ENCODE measurements at places on chromosomes 2 and 18.
A peak's percentile ranks its signal among the peaks of the same experiment; 100 is the strongest.

DNA sequence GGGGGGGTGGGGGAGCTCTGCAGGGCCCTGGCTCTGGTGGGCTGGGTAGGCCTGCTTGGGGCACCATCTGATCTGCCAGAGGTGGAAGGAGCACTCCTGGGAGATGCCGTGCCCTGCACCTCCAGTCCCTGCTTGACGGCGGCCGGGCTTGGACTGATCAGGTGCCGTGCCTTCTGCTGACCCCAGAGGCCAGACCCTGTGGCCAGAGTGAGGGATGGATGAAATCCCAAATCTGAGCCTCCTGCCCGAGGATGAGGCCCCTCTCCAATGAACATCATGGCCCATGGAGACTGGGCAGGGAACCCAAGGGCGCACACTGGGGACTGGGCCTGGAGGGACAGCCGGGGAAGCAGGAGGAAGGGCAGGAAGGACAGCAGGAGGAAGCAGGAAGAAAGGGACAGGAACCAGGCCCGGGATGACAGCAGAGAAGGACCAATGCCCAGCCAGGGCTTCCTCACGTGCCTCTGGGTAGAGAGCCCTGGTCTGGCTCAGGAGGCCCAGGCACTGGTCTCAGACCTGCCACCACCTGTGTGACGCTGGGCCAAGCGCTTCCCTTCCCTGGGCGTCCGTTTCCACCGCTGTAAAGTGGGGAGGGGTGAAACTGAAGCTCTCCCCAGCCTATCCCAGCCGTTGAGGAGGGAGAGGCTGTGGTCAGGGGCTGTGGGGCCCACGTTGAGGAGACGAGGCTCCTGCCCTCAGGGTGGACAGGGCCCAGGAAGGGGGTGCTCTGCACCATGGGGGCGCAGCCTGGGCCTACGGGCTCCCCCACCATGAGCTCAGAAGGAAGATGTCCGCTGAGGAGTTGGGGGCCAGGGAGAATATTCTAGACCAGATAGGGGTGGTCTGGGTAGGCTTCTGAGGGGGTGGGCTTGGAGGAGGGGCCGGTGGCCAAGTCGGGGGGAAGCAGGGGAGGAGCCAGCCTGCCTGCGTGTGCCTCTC is 1.0 kb upstream of the GPR35 start:
- no peak for DNase-seq

DNA sequence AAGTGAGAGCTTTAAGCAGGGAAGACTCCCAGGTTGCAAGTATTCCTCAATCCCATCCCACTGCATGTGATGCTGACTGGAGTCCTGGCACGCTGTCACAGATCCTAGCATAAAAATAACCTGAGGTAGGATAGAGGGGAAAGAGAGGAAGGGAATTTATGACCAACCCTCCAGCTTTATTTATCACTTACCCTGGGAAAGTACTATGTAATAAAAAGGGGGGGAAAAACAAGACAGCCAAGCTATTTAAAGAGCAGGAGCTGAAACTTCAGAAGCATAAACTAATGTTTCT is 122.2 kb downstream of the SLC8A1 start:
- no peak for DNase-seq

- no peak for DNase-seq
Observed at GRCh38 chr2:207164006-207164831, 1.5 kb downstream of the KLF7 start.

GRCh38 chr2:218010140-218010983 is 7.6 kb upstream of the TNS1 start:
- DNase-seq: peak; percentile 7

GRCh38 chr2:158835431-158835830 is 40.3 kb downstream of the DAPL1 start:
- DNase-seq: no peak

DNA sequence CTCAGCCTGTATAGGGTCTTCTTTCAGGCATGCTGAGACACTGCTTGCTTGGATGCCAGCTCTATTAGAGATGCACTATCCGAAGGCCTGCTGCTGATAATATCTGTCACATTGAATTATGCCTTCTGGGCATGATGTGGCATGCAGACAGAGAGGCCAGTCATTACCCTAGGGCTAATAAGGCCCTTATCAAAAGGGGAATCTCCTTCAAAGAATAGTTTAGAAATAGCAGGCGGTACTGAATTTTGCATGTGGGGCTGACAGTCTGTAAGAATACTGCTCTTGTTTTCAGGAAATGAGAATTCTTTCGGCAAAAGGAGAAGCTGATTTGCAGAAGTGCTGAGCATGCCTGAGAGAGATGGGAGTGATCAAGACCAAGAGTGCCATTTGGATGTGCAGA is 13.1 kb upstream of the LHCGR start:
- DNase-seq: no peak

GRCh38 chr2:220458051-220458450 is 830.6 kb downstream of the SLC4A3 start:
- no peak for DNase-seq

GRCh38 chr2:208985644-208986043 is 438.2 kb upstream of the MAP2 start:
- DNase-seq: no peak

GRCh38 chr2:68742626-68743415 is 8.2 kb downstream of the ARHGAP25 start:
- DNase-seq: no peak

- DNase-seq: peak; percentile 23
Observed at GRCh38 chr2:128178650-128179460, 87.9 kb downstream of the UGGT1 start.

DNA sequence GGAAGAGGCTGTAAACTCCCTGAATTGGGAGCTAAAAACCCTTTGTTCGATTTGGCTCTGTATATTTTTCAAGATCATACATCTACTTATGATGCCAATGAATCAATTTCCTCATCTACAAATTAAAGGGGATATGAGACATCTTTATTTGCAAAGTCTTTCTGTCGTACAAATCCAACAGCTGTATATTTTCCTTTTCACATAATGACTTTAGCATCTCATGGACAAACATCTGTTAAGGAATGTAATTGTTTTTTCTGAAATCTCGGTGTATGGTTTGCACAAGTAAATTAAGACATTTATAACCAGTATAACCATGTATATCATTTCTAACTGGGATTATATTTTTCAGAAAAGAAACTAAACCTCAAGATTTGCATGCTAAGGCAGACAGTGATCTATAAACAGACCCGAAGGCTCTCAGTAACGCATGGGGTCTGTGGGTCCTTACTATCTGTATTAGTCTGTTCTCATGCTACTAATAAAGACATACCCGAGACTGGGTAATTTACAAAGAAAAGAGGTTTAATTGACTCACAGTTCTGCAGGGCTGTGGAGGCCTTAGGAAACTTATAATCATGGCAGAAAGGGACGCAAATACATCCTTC is 130.8 kb downstream of the SLC8A1 start:
- no peak for DNase-seq

- DNase-seq: no peak
Observed at GRCh38 chr2:10934979-10935350, 23.2 kb downstream of the KCNF1 start.

DNA sequence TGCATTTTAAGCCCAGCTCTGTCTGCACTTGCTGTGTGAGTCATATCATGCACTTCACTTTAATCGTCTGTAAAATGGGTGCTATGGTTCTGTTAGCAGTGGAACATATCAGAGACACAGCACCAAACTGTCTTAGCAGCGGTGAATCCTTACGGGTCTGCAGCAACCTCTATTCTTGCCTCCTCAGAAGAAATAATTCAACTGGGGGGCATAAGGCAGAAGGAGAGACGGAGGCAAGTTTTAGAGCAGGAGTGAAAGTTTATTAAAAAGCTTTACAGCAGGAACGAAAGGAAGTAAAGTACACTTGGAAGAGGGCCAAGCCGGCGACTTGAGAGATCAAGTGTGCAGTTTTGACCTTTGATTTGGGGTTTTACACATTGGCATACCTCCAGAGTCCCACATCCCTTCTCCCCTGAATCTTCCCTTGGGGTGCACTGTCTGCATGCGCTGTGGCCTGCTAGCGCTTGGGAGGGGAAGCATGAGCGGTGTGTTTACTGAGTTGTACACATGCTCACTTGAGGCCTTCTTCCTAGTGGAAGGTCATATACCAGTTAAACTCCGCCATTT is 109.8 kb downstream of the DDX1 start:
- no peak for DNase-seq

DNA sequence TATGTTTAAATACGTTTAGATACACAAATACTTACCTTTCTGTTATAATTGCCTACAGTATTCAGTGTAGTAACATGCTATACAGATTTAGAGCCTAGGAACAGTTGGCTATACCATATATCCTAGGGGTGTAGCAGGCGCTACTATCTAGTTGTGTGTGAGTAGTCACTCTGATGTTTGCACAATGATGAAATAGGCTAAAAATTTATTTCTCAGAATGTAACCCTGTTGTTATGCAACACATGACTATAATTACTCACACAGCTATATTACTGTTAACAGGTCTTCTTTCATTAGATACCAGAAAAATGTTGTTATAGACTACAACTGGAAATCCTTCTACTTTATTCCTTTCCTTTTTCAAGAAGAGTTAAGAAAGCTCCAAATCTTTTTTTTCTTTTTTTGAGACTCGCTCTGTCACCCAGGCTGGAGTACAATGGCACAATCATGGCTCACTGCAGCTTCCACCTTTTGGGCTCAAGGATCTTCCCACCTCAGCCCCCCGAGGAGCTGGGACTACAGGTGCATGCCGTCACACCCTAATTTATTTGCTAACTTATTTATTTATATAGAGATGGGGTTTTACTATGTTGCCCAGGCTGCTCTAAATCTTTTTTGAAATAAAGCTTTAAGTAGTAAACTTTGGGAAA is 48.5 kb downstream of the C2orf74 start:
- no peak for DNase-seq

- no peak for DNase-seq
Observed at GRCh38 chr2:206160807-206161179, 1.1 kb downstream of the EEF1B2 start.

- DNase-seq: no peak
Observed at GRCh38 chr2:136065384-136065783, 52.6 kb downstream of the CXCR4 start.

- no peak for DNase-seq
Observed at GRCh38 chr2:201969241-201969937, 64.3 kb upstream of the FZD7 start.

DNA sequence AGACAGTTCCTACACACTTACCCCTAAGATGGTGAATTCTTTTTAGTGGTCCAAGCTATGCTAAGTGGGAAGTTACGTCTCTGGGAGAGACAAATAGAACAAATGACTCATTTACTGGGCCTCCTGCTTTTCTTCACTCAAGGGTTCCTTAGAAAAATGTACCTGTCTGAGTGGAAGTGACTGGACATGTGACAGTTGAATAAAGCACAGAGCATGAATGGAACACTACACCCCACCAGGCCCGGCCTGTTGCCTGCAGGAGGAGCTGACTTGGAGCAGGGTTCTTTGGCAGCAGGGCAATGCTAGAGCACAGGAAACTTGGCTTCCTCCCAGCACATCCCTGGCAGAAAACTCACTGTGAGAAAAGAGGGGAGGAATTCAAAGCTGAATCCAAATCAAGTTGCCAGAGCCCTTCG is 451.0 kb upstream of the SETBP1 start:
- DNase-seq: no peak

- DNase-seq: no peak
Observed at GRCh38 chr2:37287966-37288365, 36.7 kb downstream of the PRKD3 start.

DNA sequence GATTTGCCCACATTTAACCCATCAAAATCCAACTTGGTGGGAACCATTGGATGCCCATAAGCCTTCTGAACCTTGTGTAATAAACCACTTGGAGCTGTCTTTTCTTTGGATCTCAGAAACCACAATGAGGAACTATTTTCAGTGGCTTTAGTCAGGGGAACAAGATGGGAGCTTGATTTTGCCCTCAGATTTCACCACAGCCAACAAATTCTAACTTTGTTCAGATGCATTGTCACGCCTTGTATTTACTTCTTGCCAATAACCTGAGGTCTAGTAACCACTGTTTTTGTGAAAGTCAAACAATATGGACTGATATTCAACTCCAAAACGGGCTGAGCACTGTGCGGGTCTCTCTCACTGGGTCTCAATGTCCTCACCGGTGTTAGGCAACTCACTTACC is 508.2 kb downstream of the TNS1 start:
- no peak for DNase-seq

DNA sequence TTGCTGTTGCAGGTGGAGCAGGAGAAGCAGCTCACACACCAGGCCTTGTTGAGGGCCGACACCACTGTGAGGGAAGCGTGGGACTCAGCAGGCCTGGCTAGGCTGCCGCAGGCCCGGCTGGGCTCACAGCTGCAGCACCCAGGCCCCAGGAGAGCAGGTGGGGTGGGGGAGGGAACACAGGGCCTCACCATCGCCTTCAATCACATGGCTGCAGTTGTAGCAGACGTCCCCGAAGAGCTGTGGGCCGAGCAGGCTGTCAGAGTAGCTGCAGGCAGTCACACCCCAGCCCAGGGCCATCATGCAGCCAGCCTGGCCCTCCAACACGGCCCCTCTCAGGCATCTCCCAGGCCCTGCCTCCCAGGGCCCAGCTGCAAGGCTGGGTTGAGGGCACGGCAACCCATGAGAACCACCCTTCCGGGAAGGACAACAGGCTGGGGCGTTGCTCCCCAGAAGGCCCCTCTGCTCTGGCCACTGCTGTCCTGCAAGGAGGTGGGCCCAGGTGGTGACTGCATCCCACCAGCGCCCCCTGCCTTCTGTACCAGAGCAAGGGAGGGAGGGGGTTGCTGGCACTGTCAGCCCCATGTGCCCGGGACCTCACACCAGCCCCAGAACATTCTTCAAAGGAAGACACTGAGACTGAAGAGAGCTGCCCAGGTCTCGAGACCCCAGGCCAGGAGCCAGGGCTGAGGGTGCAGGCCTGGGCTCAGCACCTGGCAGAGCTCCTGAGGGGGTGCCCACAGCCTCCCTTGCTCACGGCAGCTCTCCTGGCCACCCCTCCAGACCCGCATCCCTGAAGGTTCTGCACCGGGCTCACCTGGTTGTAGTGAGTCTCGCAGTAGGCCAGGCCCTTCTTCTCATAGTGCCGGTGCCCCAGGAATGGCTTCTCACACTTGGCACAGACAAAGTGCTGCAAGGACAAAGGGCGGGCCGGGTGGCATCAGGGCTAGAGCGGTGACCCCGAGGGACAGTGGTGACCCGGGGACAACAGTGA is 5.6 kb upstream of the GPR17 start:
- DNase-seq: no peak

GRCh38 chr2:8144785-8145184 is 537.1 kb upstream of the ID2 start:
- DNase-seq: no peak

- DNase-seq: no peak
Observed at GRCh38 chr2:146079216-146079615, 1559.3 kb upstream of the ZEB2 start.

DNA sequence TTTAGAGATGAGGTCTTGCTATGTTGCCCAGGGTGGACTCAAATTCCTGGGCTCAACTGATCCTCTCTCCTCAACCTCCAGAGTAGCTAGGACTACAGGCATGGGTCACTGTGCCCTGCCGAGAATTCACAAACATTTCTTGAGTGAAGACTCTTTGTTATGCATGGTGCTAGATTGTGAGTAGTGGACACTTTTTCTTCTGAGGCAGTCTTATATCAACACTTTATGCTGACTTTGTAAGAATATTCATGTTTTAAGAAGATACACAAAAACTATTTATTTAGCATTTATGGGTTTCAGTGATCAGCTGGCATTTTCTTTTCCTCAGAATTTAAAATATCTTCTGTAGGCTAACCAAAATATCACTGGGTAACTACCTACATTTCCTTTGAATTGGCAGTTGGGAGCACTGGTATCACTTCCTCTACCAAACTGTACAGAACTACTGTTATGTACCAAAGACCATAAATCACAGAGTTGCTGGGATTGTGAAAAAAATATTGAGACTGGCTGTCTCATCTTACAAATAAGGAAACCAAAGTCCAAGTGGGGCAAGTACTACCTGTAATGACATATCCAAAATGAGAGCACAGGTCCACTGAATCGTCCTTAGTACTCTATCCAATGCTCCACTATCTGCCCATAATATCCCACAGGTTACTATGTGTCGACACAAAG is 34.0 kb downstream of the DOCK10 start:
- DNase-seq: no peak

All from central memory CD4-positive, alpha-beta T cell (primary cell).